Right hindlimb (tissue), 1 donor: ENCODE measurements at places on chromosomes 7 and 10.

GRCh38 chr10:71316056-71316785 lies 2.8 kb upstream of the SLC29A3 start:
- DNase-seq: no peak

DNA sequence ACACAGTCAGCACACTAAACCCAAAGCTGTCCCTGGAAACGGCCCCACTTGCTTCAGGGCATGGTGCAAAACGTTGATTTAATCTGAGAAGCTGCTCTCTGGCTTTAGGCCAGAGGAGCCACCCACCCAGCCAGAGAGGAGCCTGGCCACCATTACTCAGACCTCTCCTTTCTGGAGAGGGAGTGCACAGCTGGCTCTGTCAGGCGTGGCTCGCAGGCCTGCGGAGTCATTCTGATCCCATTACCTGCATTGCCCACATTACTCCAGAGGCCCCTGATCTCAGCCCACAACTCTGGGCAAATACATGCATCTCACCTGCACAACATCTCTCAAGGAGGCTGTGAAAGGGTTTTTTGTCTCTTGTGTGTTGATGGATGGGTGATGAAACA lies 370.0 kb upstream of the IGFBP3 start:
- DNase-seq: no peak

- DNase-seq: no peak
Measured at GRCh38 chr10:102010961-102011360, 45.0 kb downstream of the ARMH3 start.

- no peak for DNase-seq
Measured at GRCh38 chr10:95635319-95635733, 21.2 kb downstream of the ALDH18A1 start.

GRCh38 chr10:2556883-2557282 lies 510.5 kb upstream of the PFKP start:
- DNase-seq: no peak

GRCh38 chr7:70071766-70072165 lies 473.5 kb downstream of the AUTS2 start:
- DNase-seq: no peak

DNA sequence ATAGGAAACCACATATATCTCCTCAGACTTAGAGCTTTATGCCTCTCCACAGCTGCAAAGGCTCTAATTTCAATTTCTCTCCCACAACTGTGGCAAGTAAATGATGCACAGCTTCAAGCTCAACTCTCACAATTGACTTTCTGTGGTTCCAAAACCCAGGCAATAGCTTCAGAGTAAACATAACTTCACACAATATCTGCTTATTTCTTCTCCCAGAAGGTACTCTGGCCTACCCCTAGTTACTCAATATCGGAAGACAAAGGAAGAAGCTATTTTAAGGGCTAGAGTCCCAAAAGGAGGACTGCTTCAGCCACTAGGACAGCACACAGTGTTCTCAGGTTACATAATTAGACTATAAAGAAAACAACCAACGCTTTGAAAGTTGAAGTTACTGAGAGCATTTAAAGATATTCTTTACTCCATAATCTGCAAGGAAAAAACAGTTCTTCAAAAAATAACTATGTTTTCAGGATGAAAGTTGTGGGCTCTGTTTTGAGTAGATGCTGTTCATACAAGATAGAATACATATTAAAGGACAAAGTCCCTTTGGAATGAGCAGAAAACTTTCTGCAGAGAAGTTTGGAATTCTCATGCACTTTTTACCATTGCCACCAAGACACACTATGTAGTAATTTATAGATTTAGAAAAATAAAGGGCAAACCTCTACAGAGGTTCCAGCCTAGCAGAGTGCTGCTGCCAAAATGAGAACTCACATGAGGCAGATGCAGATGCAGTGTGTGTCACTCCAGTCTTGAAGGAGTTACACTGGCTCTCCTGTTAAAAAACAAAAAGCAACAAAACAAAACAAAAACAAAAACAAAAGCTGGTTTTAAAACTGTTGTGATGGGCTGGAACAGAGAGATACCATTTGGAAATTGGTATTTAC lies 81.8 kb downstream of the NT5C2 start:
- DNase-seq: peak; percentile 29

- DNase-seq: peak; percentile 79
Measured at GRCh38 chr7:2863461-2864066, 19.5 kb upstream of the GNA12 start.

DNA sequence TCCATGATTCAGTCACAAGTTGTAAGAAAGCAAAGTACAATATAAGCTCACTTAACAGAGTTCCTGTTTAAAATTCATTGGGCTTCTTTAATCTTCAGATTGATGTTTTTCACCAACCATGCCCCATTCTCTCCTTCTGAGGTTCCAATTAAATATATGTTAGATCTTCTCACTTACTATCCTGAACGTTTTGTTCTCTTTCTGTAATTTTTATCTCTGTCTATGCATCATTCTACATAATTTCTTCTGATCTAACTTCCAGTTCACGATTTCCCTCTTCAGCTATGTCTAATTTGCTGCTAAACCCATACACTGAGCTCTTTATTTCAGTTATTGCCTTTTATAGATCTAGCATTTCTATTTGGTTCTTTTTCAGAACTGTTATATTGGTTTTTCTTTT lies 28.0 kb upstream of the SPOCK2 start:
- DNase-seq: no peak

DNA sequence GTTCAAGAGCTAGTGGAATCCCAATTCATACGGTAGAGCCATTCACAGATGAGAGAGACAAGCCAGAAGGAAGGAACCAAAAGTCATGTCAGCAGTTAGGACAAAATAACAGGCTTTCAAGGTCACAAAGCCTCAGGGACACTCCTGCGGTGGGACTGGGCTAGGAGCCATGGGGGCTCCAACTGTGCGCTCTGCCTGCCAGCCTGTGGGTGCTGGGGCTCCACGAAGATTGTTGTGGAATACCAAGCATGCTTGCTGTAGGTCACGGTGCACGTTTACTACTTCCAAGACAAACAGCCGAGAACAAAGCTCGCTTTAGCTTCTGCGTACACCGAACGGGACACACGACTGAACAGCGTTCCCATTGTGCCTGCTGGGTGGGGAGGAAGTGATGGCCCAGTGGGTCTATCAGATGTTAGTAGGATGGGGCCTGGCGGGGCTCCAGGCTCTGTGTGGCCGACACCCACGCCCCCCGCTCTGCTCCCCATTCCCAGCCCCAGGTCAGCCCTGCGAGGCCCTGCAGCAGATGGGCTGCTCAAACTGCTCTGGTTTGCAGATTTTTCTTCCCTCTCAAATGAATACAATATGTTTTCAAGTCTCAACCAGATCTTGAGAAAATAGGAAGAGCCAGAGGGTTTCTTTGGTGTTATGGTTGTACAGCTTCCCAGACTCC lies 158.9 kb downstream of the EGFR start:
- peak; percentile 78 for DNase-seq

- no peak for DNase-seq
Measured at GRCh38 chr10:42790835-42791234, 8.2 kb downstream of the BMS1 start.

GRCh38 chr10:8489823-8490222 lies 435.3 kb downstream of the GATA3 start:
- no peak for DNase-seq

DNA sequence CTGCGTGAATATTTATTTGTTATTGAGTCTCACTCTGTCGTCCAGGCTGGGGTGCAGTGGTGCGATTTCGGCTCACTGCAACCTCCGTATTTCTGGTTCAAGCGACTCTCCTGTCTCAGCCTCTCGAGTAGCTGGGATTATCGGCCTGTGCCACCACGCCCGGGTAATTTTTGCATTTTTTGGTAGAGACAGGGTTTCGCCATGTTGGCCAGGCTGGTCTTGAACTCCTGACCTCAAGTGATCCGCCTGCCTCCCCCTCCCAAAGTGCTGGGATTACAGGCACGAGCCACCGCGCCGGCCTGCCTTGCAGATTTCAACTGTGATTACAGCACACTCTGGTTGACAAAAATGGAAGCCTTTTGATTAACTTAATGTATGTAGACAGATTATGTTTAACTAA lies 730.0 kb upstream of the VSTM2A start:
- no peak for DNase-seq
